ENCODE measurements at places on chromosomes 1 and 21. TPM values are rescaled to one million over a fixed set of nuclear protein-coding genes. Genes with fewer than 3 reads are reported as not detected.

Gene TFAP2E
- under 0.01 TPM for total RNA-seq

Gene PIGM
- 3.4 TPM for total RNA-seq

Gene C1QB
- not detected for total RNA-seq

Gene UBL4B
- total RNA-seq, result not detected

Gene RGSL1
- not detected for total RNA-seq

Gene SYNJ1
- 3.9 TPM for total RNA-seq

Gene KRTAP21-2
- total RNA-seq, result not detected

Gene OR2M3
- not detected for total RNA-seq

Gene TENT5C
- total RNA-seq, result 2.0 TPM

Gene ENAH
- 140 TPM for total RNA-seq

Gene CR1L
- total RNA-seq, result not detected

Gene BARHL2
- total RNA-seq, result not detected

Gene RBP7
- not detected for total RNA-seq

Gene ANGEL2
- 37.2 TPM for total RNA-seq

Gene MPZ
- total RNA-seq, result 1.7 TPM

Gene MYOG
- total RNA-seq, result not detected

Gene KIRREL1
- total RNA-seq, result 92.4 TPM

Gene TRPM2
- total RNA-seq, result not detected

Gene KRTAP22-2
- not detected for total RNA-seq

Gene MAP10
- total RNA-seq, result 0.96 TPM

Gene BGLAP
- 0.85 TPM for total RNA-seq

Gene DIO1
- not detected for total RNA-seq

Gene ITPKB
- total RNA-seq, result 9.9 TPM
